ENCODE measurements at places on chromosomes 4 and X.
A peak's percentile ranks its signal among the peaks of the same experiment; 100 is the strongest.

GRCh38 chr4:113141901-113142346 lies 92.5 kb downstream of the ANK2 start:
- DNase-seq: no peak

GRCh38 chr4:102103368-102103767 lies 241.9 kb downstream of the SLC39A8 start:
- no peak for DNase-seq

- DNase-seq: no peak
These were observed 39.3 kb downstream of the ING2 start for GRCh38 chr4:183544109-183544508.

DNA sequence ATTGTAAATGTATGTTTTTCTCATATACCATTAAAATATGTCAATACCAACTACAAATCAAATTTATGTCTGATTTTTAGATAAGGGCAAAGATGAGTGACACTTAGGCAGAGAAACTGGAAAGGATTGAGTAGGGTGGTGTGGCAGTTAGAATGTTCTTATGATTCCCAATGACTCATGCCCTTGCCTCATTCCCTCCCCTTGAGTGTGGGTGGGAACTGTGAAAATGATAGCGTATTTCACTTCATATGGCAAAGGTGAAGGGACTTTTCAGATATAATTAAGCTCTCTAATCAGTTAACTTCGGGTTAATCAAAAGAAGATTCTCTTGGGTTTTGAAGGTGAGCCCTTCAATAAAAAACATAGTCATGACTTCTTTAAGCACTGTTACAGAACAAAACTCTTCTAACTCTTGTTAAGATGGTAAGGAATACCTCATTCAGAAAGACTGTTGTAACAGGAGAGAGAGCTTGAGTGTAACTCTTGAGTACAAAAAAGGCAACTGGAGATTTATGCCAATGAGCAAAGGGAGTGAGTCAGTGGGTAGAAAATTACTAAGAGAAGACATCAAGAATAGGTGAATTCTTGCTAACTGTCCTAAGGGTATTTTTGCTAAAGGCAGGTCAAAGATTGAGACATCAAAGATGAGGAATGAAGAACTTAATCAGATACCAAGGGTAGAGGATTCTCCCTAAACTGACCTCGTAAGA lies 329.5 kb downstream of the KCTD8 start:
- no peak for DNase-seq

- no peak for DNase-seq
These were observed 11.7 kb upstream of the PITX2 start for GRCh38 chr4:110634350-110635162.

- DNase-seq: no peak
These were observed 14.0 kb downstream of the RBMX start for GRCh38 chrX:136866337-136867095.

DNA sequence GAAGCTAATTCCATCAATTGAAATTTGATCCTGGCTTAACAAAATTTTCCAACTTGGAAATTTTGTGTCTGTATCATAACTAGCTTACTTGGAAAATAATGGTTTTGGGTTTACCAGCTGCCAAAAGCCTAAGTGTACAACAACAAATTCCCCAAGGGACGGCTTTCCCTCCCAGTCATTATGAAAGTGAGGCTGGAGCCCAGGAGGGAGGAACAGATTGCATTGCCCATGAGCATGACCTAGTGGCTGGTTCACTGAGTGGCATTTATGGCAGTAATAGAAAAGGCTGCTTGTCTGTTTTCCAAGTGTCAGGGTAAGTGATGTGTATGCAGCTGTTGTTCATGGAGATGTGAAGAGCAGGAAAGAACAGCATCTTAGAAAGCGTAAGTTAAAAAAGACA lies 70.8 kb upstream of the HHIP start:
- DNase-seq: no peak

GRCh38 chr4:188551156-188551555 lies 411.9 kb downstream of the TRIML1 start:
- no peak for DNase-seq

DNA sequence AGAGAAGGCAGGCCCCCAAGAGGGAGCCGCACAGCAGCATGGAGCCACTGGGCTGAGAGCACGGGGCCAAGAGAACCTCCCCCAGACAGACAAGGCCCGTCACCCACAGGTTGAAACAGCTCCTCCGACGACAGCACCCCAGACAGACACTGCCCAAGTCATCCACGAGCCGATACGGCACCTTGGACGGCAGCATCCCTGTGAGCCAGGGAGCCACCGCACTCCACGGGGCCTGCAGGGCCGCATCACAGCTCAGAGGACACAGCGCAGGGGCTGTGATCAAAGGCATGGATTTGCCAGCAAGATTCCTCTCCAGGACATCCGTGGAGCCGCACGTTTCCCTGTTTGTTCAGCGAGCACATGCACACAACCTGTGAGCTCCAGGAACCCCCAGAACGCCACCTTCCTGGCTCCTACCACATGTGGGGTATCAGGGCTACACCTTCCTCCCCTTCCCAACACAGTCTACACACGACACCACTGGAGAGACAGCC lies 3.9 kb downstream of the CTBP1 start:
- peak; percentile 56 for DNase-seq

DNA sequence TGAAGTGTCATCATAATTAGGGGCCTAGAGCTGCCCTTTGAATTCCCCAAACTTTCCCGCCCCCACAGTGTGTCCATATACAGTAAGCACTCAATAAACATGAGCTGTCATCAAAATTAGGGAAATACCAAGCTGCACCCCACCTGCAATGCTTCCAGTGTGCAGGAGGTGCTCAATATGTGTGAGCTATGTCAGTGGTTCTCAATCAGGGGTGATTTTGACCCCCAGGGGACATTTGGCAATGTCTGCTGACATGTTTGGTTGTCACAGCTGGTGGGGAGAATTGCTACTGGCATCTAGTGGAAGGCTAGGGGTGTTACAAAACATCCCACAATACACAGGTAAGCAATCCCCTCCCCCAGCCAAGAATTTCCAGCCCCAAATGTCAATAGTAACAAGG lies 748 bp downstream of the CFP start:
- no peak for DNase-seq

GRCh38 chr4:176052744-176053143 lies 12.9 kb upstream of the WDR17 start:
- DNase-seq: no peak

GRCh38 chr4:189823591-189823990 lies 117.1 kb upstream of the FRG1 start:
- no peak for DNase-seq

- no peak for DNase-seq
These were observed 111.7 kb downstream of the RNF150 start for GRCh38 chr4:141021397-141022110.

DNA sequence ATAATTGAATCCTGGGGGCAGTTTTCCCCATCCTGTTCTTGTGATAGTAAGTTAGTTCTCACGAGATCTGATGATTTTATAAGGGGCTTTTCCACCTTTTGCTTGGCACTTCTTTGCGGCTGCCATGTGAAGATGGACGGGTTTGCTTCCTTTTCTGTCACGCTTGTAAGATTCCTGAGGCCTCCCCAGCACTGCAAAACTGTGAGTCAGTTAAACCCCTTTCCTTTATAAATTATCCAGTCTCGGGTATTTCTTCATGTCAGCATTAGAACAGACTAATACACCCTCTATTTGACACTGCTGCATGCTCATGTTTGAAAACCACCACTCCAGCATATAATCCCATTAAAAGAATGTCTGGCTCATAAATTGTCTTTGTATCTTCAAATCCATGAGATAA lies 264.4 kb upstream of the ITM2A start:
- no peak for DNase-seq

GRCh38 chr4:170990989-170991589 lies 822.1 kb upstream of the GALNTL6 start:
- no peak for DNase-seq

DNA sequence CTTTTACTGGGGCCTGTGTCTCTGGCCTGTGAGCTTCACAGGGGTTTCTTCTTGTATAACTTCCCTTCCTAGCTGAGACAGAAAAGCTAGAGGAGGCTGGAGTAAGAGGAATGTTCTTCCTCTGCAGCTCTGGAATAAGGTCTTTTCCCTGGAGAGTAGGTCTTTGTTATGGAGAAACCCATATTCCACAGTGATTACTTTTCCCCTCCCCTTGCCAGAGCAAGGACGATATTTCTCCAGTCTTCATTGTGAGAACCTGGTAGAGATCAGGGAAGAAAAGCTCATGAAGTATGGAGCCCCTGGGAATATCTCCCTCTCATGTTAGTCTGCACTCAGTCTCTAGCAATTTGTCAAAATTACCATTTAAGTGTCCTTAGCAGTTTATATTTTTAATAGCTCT lies 18.7 kb upstream of the GLRB start:
- DNase-seq: no peak

DNA sequence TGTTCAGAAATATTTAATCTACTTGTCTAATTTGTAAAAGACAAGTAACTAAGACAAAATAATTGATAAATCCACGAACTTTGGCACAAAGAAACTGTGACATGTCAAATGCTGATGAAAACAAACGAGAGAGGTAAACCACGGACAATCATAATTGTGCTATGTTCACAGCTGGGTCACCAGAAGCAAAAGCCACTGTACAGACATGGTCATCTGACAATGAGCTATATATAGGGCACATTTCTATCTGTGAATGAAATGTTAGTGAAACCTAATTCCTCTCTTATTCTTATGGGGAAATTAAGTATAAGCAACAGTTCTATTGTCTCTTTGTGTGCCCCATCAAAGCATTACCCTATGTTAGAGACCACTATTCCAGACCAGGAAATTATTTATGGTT lies 444.0 kb upstream of the TRAM1L1 start:
- DNase-seq: no peak
